ENCODE measurements at places on chromosomes 4 and X.

GRCh38 chr4:6252051-6252450 is 17.6 kb upstream of the WFS1 start:
- no peak for DNase-seq

DNA sequence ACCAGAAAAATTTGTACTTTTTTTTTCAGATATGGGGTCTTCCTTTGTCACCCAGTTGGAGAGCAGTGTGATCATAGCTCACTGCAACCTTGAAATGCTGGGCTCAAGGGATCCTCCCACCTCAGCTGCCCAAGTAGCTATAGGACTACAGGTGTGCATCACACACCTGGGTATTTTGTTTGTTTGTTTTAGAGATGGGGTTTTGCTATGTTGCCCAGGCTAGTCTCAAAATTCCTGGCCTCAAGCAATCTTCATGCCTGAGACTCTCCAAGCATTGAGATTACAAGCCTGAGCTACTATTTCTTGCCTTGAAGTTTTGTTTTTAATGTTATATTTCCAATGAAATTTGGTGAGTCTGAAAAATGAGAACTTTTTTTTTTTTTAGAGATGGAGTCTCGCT is 847.8 kb downstream of the TRIML1 start:
- DNase-seq = no peak

DNA sequence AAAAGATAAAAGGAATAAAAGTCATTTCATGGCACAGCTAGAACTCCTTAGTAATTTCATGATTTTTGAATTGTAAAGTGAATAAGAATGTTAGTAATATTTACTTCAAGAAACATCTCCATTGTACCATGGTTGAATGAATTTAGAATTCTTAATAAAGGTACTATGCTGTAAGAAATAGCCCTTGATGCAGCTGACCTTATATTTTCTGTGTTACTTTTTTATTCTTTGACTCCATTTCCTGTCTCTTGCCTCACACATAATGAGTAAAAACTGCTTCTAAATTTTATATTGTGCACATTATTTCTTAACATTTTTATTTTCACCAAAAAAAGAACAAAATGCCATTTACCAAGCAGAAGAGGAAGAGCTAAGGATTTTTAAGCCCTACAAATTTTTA is 81.9 kb upstream of the PDHA2 start:
- DNase-seq = no peak

DNA sequence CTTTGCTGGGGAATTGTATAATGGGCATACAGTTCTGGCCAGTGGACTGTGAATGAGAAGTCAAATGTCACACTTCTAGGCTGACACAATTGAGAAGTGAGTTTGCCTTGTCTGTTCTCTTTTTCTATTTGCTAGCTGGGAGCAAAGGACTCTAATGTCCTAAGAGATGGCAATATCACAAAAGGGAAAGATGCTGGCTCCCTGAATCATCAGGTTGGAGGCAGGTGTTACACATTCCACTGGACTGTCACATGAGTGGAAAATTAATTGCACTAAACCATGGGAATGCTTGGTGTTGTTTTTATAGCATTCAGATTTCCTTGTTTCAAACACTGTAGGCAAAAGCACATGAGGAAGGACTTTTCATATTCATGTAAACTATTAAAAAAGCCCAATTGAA is 388.3 kb downstream of the ADAM29 start:
- DNase-seq = no peak

- no peak for DNase-seq
Measured at GRCh38 chr4:170008371-170008770, 17.8 kb downstream of the MFAP3L start.

- DNase-seq = no peak
Measured at GRCh38 chr4:148162519-148162918, 279.7 kb downstream of the NR3C2 start.

GRCh38 chrX:106898462-106898861 is 4.7 kb downstream of the RIPPLY1 start:
- DNase-seq = no peak

DNA sequence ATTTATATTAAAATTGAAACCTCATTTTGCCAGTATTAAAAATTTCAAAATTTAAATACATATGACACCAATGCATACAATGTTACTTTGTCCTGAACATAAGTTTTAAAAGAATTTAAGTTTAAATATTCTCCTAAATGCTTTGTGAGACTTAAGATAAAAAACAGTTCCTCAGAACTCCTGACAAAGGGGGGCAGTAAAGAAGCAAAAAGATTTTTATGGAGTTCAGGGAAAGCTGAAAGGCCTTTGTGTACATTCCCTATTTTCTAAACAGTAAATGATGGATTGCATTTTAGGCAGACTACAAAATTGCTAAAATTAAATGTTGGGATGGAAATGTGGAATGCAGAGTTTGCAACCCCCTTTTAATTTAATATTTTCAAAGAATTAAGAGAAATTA is 81.7 kb downstream of the SNCA start:
- no peak for DNase-seq

DNA sequence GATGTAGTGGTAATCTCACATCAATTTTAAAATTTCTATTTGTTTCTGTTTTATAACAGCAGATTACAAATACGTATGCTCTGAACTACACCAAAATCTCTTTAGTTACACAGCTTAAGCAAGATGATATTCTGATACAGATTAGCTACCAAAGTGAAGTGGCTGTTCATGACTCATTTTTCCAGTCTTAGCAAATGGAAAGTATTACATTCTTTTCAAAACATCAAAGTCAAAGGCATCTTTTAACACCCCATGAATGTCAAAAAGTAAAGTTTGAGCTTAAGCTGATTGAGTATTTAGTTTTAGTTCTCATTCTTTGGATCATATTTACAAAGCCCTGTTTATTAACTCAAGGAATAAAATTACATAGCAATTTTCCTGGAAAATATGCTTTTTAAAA is 6.6 kb upstream of the HPGDS start:
- DNase-seq = no peak

GRCh38 chr4:110124711-110125110 is 73.7 kb downstream of the ELOVL6 start:
- DNase-seq = no peak

- no peak for DNase-seq
Measured at GRCh38 chr4:77801260-77801608, 17.9 kb downstream of the CNOT6L start.

DNA sequence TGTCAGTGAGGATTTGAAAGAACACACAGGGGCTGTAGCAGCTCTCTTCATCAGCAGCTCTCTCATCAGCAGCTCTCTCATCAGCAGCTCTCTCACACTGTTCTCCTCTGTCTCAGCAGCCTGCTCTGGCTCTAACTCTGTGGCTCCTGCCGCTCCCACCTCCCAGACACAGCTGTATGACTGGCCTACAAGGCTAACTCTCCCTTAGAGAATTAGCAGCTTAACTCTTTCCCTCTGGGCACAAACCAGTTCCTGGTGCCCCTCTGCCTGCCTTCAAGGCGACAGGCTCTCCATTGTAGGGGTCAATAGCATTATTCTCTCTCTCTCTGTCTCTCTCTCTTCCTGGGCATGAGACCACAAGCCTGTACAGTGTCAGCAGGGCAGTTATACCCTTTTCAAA is 385.6 kb upstream of the PCDH10 start:
- no peak for DNase-seq

GRCh38 chr4:88027611-88028608 is 20.5 kb downstream of the PKD2 start:
- no peak for DNase-seq

DNA sequence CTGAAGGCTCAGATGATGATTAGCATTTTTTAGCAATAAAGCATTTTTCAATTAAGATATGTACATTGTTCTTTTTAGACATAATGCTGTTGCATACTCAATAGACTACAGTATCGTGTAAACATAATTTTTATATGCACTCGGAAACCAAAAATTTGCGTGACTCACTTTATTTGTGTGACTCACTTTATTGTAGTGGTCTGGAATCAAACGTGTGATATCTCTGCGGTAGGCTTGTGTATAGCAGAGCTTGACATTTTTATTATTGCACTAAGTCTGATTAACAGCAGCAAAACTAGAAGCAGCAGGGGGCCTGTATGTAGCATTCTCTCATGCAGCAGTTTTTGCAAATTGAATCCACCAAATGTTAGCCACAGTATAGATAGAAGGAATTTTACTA is 119.1 kb upstream of the PRDX4 start:
- DNase-seq = no peak

DNA sequence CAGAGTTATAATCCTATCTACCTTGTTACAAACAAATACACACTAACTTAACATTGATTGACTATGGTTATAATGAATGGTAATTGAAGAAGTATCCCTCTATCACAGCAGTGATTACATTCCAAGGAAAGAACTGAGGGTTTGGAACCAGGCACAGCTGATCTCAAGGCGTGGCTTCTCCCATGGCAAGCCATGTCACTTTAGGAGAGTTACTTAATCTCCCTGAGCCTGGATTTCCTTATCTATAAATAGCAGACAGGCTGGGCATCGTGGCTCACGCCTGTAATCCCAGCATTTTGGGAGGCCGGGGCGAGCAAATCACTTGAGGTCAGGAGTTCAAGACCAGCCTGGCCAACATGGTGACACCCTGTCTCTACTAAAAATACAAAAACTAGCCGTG is 25.6 kb downstream of the SORBS2 start:
- DNase-seq = no peak

DNA sequence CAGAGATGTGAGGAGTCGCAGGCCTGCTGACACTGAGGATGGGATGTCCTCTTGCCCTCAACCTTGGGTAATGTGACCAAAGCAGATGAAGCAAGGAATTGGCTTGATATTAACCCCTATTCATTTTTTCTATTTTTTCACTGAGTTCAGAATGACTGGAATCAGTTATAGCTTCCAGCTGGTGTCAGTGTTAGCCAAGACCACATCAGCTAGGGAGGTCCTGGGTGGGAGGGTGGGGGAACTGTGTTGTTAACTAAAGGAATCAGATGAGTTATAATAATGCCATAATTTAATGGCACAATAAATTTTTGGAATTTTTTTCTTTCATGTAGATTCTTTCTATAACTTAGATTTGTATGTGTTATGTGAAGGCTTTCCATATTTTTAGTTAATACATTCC is 91.9 kb downstream of the EGF start:
- DNase-seq = no peak

GRCh38 chrX:53195401-53195800 is 29.6 kb downstream of the KDM5C start:
- no peak for DNase-seq

GRCh38 chr4:17195461-17196275 is 297.2 kb upstream of the LDB2 start:
- DNase-seq = no peak

DNA sequence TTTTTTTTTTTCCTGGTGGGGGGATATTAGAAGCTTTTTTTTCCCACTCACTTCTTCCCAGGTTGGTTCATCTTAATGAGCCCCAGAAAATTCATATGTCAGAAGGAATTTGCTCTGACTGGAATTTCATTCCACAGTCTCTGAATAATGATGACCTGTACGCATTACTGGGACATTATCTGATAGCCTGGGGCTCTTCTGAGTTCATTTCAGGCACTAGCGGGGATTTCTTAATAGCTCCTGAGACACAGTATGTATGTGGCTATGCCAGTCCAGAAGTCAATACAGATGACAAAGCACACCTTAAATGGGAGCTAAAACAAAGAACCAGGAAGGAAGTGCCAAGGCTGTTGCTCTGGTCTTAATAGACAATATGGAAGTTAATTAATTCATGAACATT is 295.2 kb upstream of the IGFBP7 start:
- no peak for DNase-seq

GRCh38 chr4:172596206-172596605 is 572.4 kb upstream of the GALNT7 start:
- no peak for DNase-seq

DNA sequence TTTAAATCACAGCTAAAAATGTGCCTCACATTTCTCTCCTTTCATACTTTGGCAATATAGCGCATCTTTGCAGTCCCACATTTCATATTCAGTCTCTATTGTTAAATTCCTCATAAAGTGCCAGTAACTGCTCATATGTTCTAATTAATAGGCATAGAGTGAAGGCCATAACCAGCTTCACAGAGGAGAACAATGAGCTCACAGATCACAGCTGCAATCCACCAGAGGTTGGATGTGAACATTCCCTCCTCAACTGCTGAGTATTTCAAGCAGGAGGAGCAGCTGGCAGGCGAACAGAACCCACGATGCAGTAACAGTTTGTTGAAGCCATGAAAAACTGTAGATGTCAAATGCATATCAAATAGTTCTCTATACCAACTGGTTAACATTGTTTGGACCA is 2088.7 kb upstream of the AGA start:
- DNase-seq = no peak

GRCh38 chr4:2667428-2667827 is 88.7 kb downstream of the TNIP2 start:
- DNase-seq = no peak

- DNase-seq = no peak
Measured at GRCh38 chrX:133965321-133965720, 20.1 kb downstream of the GPC3 start.

GRCh38 chrX:8897259-8897658 is 96.1 kb upstream of the FAM9A start:
- DNase-seq = no peak

GRCh38 chrX:150655788-150656187 is 37.4 kb upstream of the MTMR1 start:
- no peak for DNase-seq

- no peak for DNase-seq
Measured at GRCh38 chr4:14302021-14302420, 674.5 kb upstream of the BOD1L1 start.

DNA sequence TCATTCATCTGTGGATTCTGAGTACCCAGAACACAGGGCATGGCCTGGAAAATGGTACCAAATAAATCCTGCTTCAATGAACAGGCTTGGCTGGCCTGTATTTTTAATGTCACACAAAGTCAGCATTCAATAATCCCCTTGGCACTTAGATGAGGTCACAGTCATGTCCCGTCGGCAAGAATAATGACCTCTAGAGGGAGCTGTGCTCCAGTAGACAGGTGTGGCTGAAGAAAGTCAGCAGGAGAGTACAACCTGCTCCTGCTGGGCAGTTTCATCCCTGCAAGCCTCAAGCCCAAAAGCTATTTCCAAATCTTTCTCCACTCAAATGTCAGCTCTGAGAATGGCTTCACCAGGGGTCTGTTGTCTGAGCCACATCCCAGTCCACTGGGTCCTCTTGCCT is 404.0 kb upstream of the F9 start:
- no peak for DNase-seq

DNA sequence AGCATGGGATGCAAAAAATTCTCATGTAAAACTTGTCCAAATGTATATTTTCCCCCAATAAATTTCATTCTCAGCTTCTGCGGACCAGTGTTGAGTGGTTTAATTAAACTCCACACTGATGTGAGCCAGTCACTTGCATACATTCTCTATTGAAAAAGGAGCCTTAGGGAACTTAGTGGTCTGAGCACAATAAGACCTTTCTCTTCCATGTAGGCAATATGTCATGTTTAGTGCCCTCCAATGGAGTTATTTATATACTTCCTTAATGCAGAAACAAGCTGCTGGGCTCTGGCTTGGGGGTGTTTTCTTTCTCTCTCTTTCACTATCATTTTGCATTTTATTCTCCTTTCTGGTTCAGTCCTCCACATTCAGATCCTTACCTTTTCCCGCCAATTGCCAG is 196.9 kb downstream of the ANAPC10 start:
- DNase-seq = no peak

GRCh38 chr4:142815834-142816233 is 30.3 kb downstream of the INPP4B start:
- DNase-seq = no peak

- no peak for DNase-seq
Measured at GRCh38 chrX:43718546-43718945, 62.4 kb downstream of the MAOA start.
